Dermis blood vessel endothelial cell (primary cell): ENCODE measurements at places on chromosomes 12 and 14.

GRCh38 chr12:47850153-47851084 lies 30.7 kb upstream of the HDAC7 start:
- no peak for DNase-seq

GRCh38 chr14:56490379-56490778 lies 89.2 kb upstream of the TMEM260 start:
- peak; percentile 63 for DNase-seq

DNA sequence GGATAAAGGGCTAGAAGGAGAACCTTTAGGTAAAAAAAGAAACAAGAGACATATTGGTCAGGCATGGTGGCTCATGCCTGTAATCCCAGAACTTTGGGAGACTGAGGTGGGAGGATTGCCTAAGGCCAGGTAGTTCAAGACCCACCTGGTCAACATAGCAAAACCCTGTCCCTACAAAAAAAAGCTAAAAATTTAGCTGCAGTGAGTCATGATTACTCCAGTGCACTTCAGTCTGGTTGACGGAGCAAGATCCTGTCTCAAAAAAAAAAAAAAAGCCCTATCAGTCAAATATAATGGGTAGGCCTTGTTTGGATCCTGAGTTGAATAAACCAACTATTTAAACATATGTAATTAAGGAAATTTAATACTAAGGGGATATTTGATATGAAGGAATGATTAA lies 54.2 kb downstream of the PPP1R36 start:
- no peak for DNase-seq

DNA sequence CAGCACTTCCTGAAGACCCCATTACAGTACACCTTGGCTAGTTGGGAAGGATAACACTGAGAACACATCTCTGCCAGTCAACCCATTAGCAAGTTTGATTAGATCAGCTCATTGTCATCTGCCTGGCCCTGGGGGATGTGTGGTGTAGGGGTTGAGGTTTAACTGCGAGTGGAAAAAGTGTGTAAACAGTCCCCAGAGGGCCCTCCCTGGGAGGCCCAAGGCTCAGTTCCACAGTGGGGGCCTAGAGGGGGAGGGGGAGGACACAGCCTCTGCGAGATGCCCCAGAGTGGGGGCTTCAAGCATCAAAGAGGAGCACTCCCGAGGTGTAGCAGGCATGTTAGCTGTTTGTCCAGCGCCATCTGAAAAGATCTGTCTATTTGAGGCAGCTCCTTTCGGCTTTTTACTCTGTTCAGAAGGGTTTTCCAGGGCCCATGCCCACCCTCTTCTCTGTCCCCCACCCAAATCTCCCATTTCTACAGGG lies 344 bp downstream of the LPAR5 start:
- DNase-seq = no peak

GRCh38 chr14:31530136-31530535 lies 31.1 kb upstream of the NUBPL start:
- DNase-seq = no peak

DNA sequence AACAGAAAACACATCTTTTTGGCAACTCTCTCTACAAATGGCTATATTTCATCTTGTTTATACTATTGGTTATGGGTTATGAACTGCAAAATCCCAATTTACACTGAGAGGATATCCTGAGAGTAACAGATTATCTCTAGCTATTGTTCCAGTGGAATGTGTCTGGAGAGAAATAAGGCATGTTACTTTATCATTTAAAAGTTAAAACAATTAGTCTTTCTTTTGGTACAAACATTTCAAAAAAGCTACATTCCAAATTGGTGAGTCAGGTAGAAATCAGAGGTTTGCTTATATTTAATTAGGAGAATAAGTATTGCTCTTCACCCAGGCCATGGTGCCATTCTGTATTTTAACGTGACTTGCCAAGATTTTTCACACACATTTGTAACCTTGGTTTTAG lies 411.6 kb downstream of the CCER1 start:
- DNase-seq = peak; percentile 87

GRCh38 chr14:36224176-36224575 lies 47.7 kb upstream of the PTCSC3 start:
- no peak for DNase-seq

GRCh38 chr14:61746881-61747280 lies 15.3 kb upstream of the SNAPC1 start:
- no peak for DNase-seq

- DNase-seq = no peak
Measured at GRCh38 chr12:123167329-123167728, 16.4 kb upstream of the PITPNM2 start.

DNA sequence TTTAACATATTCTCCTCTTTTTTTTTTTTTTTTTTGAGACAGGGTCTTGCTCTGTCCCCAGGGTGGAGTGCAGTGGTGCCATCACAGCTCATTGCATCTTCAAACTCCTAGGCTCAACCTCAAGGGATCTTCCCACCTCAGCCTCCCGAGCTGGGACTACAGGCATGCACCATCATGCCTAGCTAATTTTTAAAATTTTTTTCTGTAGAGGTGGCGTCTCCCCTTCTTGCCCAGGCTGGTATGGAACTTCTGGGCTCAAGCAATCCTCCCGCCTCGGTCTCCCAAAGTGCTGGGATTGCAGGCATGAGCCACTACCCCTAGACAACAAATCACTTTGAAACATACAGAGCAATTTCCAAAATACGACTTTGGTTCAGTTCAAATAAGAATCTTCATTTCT lies 154.8 kb downstream of the PAX9 start:
- no peak for DNase-seq

- no peak for DNase-seq
Measured at GRCh38 chr14:24673534-24674203, 39.7 kb upstream of the GZMB start.
